ENCODE measurements at places on chromosomes 2 and 18. TPM values are rescaled to one million over a fixed set of nuclear protein-coding genes. Genes with fewer than 3 reads are reported as not detected.
A peak's percentile ranks its signal among the peaks of the same experiment; 100 is the strongest.

- H3K27ac ChIP-seq = no peak overlapping the region
- H3K4me3 ChIP-seq = peak overlapping the region; percentile 41
- peak; percentile 24 for DNase-seq
- H3K4me1 ChIP-seq = no peaks in the 10 kb centered on the region
- no peaks in the 10 kb centered on the region for H3K36me3 ChIP-seq
These were observed 1.5 kb downstream of the FAM110C start for GRCh38 chr2:44748-45341.

GRCh38 chr2:71892423-71892730 lies 255.3 kb downstream of the CYP26B1 start:
- H3K27me3 ChIP-seq = no peaks in the 10 kb centered on the region
- no peaks in the 10 kb centered on the region for H3K4me1 ChIP-seq
- no peak for DNase-seq
- H3K27ac ChIP-seq = no peak overlapping the region

DNA sequence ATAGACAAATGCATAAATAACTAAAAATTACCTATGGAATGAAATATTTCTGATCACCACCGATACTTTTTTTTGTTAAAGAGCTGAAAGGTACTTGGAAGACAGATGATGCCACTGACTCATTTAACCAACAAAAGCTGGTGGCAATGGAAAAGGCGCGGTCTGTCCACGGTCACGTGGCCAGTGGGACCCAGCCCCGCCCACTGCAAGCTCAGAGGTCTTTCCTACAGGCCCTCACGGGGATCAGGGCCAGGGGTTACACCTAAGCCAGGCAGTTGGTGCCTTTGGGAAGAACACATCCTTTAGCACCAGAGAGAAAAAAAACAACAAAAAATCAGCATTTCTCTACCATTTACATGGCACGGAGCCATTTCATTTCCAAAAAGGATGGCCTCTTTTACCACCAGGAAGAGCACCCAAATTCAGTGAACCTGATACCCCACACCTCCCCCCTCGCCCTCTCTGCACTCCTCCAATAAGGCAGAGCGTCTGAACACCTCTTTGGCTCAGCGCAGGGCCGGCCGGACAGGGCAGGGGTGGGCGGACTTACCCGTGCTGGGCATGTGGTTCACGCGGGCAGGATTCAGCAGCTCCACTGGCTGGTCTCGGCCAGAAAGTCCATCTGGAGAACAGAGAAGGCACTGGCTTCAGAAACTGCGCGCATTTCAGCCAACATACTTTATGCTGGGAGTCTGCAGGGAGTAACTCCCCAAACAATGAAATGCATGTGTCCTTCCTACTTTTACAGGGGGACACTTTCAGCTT lies 164.6 kb downstream of the HDAC4 start:
- H3K27ac ChIP-seq = no peak overlapping the region
- H3K4me3 ChIP-seq = no peak overlapping the region
- no peaks in the 10 kb centered on the region for H3K36me3 ChIP-seq
- H3K4me1 ChIP-seq = peaks cover 7% of the 10 kb centered on the region
- DNase-seq = no peak

GRCh38 chr2:190575263-190575662 lies 40.7 kb upstream of the NEMP2 start:
- H3K4me3 ChIP-seq = no peak overlapping the region
- H3K27ac ChIP-seq = no peak overlapping the region
- H3K27me3 ChIP-seq = no peaks in the 10 kb centered on the region
- DNase-seq = no peak
- H3K36me3 ChIP-seq = no peaks in the 10 kb centered on the region

GRCh38 chr2:397926-398325 lies 110.0 kb upstream of the ALKAL2 start:
- H3K27me3 ChIP-seq = no peaks in the 10 kb centered on the region
- DNase-seq = no peak
- no peak overlapping the region for H3K4me3 ChIP-seq
- no peaks in the 10 kb centered on the region for H3K36me3 ChIP-seq

The INPP4A gene
- 49.8 TPM for total RNA-seq

The LOXHD1 gene
- not detected for total RNA-seq
